ENCODE measurements at places on chromosomes 7 and 10.
A peak's percentile ranks its signal among the peaks of the same experiment; 100 is the strongest.

DNA sequence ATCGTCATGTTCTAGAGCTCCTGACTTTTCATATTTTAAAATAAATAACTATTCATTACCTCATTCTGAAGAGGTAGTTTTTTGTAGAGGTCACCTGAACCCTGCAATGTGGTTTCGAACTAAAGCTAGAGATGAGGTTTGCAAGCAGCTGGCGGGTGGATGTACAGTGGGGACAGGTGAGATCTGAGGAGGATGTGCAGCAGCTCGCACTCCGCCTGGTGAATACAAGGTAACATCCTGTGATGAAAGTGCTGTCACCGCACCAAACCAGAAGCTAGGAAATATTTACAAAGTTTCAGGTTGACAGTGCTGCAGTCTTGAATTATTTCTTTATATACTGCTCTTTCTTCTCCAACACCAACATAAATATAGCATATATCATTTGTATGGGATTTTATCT lies 26.5 kb downstream of the NDUFB2 start:
- no peak for DNase-seq

DNA sequence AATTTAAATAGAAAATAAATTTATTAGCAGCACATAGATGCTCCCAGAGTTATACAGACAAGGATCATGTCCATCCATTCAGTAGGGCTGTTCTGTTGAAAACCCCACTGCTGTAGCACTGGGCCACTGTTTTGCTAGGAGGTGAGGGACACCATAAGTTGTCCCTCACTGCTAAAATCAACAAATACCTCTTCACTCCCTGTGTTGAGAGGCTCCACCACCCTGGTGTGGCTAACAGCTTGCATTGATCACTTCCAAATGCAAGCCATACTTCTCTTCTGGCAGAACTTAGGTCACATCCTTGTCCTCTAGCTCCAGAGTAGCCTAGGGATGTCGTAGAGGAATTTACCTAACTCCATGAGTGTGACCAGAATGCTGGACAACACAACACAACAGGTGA lies 55.4 kb downstream of the MDFIC start:
- no peak for DNase-seq

GRCh38 chr7:108203537-108203936 lies 73.4 kb upstream of the LAMB4 start:
- DNase-seq = peak; percentile 42

DNA sequence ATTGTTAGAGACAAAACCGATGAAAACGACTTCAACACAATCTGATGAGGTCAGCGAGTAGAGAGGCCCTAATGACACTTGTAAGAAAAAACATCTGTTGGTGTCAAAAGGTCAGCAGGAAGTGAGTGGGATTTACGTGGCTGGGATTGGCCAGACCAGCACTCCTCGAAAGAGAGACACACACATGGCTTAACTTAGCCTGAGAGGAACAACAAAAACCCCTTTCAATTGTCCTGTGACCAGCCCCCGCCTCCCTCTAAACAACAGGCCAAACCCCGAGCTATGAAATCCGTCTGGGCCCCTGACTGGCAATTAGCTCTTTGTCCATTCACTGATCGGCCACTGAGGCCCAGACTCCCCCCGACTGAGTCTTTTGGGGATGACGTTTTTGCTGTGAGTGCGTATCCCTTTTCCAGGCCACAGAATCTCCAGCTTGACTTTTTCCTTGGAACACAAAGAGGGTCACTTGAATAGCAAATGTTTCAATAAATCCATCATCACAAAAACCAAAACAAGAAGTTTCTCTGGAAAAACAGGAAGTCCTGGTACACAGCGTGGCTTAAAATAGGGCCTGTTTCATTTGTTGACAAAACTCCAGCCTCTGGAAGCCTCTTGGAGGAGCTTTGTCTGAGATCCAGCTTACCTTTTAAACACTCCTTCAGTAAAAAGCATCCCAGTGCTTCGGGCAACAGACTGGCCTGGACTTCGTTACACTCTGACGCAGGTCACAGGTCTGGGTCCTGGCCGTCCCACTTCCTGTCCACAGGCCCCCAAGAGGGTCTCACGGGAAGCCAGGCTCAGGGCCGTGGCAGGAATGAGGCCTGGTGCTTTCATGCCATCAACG lies 103.0 kb downstream of the CTBP2 start:
- no peak for DNase-seq

DNA sequence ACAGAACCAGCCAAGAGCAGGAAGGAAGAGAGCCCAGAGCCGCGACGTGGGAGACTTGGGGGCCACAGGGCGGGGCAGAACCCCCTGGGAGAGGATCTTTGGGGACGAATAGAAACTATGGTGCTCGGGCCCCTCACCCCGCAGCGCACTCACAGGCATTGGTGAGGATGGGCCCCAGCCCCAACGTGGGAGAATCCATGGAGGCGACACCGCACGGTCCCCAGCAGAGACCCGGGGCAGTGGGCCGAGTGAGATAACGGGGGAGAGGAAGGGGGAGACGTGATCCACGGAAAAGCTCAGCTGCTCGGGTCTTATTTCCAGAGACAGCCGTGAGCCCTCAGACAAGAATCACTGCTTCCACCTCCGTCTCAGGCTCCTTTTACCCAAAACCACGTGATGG lies 222.4 kb downstream of the TCERG1L start:
- no peak for DNase-seq

GRCh38 chr10:124017729-124018128 lies 75.7 kb downstream of the CHST15 start:
- DNase-seq = no peak

DNA sequence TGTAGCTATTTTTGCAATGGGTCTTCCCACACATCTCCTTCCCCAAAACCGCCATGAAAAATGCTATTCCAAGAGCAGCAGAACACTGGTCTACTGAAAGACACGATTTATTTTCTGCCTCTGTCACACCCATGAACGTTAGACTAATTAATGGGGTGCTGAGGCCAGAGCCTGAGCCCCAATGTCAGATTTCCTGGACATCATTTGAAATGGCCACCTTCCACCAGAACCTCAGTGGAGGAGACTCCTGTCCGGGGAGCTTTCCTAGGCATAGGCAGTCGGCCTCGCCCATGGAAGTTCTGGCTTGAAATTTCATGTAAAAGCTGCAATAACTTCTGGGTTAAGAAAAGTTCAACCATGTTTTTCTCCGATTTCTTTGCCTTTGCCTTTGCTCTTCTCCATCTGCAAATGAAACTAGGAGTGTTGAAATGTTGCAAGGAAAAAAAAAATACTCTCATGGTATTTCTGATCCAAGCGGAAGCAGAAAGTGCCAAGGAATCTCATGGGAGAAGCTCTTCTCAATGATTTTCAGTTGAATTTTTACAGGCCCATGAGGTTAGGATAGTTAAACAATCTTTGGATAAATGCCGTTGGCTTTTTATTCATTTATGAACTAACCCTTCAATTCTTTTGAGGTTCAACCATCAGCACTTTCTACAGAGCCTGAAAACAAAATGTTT lies 570.8 kb upstream of the MGMT start:
- no peak for DNase-seq

GRCh38 chr7:70208236-70209063 lies 610.2 kb downstream of the AUTS2 start:
- peak; percentile 8 for DNase-seq

DNA sequence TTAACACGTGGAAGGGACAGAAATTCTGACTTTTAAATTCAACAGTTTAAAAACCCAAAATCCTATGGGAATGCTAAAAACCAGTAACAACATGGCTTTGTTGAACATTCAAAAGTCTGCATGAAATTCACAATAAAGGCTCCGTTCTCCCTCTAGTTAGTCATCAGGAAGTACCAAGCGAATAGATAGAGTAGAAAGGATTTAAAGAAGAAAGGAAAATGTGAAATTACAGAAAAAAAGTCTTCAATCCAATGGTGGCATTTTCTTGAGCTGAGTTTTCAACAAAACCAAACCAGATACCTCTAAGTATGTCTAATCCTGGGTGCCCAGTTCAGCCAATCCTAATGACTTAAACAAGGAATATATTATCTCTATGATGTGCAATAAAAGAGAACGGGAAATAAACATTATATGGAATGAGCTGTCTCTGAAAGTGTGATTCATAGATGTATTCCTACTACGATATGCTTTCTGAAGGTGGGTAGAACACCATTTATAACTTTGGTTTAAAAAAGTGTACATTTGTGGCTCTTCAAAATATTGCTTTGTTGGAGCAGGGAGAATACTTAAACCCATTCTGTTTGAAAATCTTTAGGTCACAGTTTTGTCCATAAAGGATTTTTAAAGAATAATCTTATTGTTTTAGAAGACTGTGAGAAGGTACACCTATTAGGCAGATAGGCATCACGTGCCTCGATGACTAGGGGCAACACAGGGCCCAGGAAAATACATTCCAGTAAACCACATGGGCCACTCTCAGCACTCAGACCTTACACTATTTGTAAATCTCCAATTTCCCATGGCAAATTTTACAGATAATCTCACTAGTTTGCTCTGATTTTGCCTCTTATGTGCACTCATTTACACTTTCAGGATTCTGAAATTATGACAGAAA lies 87.7 kb downstream of the CUBN start:
- no peak for DNase-seq

- DNase-seq = no peak
Measured at GRCh38 chr7:149794661-149795060, 21.3 kb upstream of the ZNF467 start.

DNA sequence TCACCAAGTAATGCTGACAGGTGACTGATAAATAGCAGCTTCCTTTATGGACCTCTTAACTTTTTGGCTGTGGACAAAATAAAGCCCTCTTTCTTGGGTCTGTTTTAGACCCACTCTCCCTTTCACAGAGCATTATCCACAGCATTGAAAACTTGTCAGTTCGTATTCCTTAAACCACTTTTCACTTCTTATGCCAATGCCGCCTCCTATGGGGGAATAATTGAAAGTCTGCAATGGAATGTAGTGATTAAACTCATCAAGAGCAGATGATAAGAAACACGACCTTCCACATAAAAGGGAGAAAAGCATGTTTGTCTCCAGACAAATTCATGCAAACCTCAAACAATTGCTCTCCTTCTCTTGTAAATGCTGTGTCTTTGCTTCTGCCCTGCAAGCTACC lies 153.4 kb downstream of the SORCS1 start:
- no peak for DNase-seq

- no peak for DNase-seq
Measured at GRCh38 chr7:65325793-65326432, 47.7 kb upstream of the ZNF92 start.

DNA sequence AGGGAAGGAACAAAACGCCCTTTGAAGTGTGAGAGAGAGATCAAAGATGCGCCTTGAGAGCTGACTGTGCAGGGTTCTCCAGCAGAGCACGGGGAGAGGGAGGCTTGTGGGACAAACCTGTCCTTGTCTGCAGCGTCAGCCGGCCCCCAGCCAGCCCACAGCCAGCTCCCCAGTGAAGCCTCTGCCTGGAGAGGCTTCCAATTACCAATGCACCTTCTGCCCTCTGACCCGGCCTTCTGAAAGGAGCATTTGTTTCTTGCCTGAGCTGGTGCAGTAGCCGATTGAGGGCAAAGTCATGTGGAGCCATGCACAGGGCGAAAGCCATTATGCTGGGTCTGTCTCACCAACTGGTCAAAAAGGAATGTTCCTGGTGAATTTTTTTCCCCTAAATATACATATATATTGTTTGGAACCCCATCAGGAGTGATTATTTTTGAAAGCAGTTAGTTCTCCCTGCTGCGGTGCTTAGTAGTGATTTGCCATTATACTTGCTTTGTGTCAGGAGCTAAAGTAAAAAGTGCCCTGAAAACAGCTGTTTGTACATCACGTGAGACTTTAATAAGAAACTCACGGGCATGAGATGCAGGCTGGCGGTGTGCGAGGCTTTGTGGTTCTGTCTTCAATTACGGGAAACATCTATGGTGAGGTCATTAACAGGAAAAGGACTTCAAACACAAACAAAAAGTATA lies 268.6 kb downstream of the KLF6 start:
- peak; percentile 62 for DNase-seq

- DNase-seq = no peak
Measured at GRCh38 chr7:47154791-47155190, 427.1 kb downstream of the TNS3 start.

DNA sequence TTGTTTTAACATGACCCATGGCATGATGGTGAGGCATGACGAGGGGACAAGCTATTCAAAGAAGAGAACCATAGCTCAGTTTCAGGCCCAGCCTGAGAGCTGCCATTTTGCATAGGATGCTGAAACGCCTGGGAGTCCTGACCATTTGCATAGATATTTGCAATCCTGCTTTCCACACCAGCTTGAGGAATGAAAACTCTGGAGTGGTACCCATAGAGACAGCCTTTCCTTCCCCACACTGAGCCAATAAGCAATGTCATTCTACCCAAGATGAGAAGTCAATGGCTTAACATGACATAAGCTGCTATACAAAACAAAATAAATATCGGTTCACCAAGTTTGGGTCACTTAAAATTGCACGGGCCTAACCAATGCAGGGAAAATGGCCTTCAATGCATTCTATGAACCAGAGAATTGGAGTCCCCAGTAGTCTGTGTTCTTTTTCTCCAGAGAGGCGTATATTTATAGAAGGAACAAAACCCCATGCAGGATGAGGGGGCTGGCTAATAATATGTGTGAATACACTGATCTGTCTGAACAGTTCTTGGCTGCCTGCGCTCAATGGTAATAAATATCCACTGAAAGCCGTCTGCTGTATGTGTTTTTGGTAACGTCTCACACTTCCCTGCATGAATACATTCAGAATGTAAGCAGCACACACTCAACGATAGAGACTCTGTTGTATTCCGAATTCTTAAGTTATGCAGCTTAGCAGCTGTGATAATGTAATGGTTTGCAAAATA lies 329.3 kb downstream of the FRMD4A start:
- DNase-seq = no peak

DNA sequence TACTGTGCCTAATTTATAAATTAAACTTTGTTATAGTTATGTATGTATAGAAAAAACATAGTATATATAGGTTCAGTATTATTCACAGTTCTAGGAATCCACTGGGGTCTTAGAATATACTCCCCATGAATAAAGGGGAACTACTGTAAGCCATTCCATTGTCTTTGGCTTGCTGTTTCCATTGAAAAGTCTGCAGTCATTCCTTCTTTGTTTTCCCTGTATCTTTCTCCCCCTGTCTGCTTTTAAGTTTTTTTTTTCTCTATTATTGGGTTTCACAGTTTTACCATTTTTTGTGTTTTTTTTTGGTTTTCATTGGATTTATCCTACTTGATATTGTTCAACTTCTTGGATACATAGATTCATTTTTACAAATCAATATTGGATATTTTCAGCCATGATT lies 6.7 kb upstream of the PNLIP start:
- no peak for DNase-seq

DNA sequence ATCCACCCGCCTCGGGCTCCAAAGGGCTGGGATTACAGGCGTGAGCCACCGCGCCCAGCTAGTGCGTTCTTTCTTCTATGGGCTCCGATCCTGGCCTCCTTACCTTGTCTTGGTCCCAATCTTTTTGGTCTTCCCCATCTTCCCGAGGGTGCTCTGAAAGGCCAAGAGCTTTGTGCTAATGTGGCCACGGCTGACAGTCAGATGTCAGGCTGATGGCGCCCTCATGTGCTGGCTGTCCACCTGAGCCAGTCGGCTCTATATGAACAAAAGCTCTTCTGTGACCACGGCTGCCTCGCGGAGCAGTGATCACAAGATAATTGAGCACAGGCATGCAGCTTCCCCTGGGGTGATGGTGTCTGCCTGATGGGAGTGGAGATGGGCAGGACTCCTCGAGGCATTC lies 11.0 kb upstream of the AHCYL2 start:
- DNase-seq = peak; percentile 17
